Mesangial cell (primary cell): ENCODE measurements at places on chromosomes 5 and 9. TPM values are rescaled to one million over a fixed set of nuclear protein-coding genes. Genes with fewer than 3 reads are reported as not detected.

PCDHAC2 gene
- total RNA-seq = 0.25 and 0.65 TPM in 2 replicates

TMEM215 gene
- not detected in 2 replicates for total RNA-seq

IRX1 gene
- 0.81 and 5.6 TPM in 2 replicates for total RNA-seq

PCDHGA11 gene
- total RNA-seq = 5.4 and 10.4 TPM in 2 replicates

HEXB gene
- total RNA-seq = 116 and 196 TPM in 2 replicates

PCDHGB5 gene
- total RNA-seq = 10.6 and 15.8 TPM in 2 replicates

FSTL4 gene
- 0.38 TPM in 1 of 2 replicates, not detected in the other for total RNA-seq

TMEM8B gene
- total RNA-seq = 2.6 and 17.6 TPM in 2 replicates

PCAT7 gene
- 0.13 TPM in 1 of 2 replicates, not detected in the other for total RNA-seq

TBC1D13 gene
- total RNA-seq = 13.7 and 18.9 TPM in 2 replicates

RAPGEF1 gene
- total RNA-seq = 29.0 and 37.9 TPM in 2 replicates

PCDHGA8 gene
- under 0.01 and 0.89 TPM in 2 replicates for total RNA-seq

SLC46A2 gene
- not detected in 2 replicates for total RNA-seq

SVEP1 gene
- total RNA-seq = 0.16 and 0.38 TPM in 2 replicates

SH3GL2 gene
- 0.33 and 0.63 TPM in 2 replicates for total RNA-seq

TLX3 gene
- total RNA-seq = not detected in 2 replicates

SLCO6A1 gene
- total RNA-seq = not detected in 2 replicates

MAPK9 gene
- 14.1 and 19.4 TPM in 2 replicates for total RNA-seq

SHISAL2B gene
- total RNA-seq = not detected in 2 replicates

C5orf52 gene
- not detected in 2 replicates for total RNA-seq

PPP2R2B gene
- 6.7 and 11.5 TPM in 2 replicates for total RNA-seq

FAM200C gene
- total RNA-seq = 1.5 and 2.1 TPM in 2 replicates

STKLD1 gene
- 0.49 and 1.3 TPM in 2 replicates for total RNA-seq

HTR4 gene
- not detected in 2 replicates for total RNA-seq

CD274 gene
- 1.0 and 12.1 TPM in 2 replicates for total RNA-seq

GPR151 gene
- total RNA-seq = not detected in 2 replicates

ENTPD2 gene
- total RNA-seq = not detected in 2 replicates

PCDHAC1 gene
- under 0.01 TPM in 1 of 2 replicates, not detected in the other for total RNA-seq

TNFSF15 gene
- total RNA-seq = 0.16 and 0.25 TPM in 2 replicates

CNTNAP3 gene
- total RNA-seq = 13.5 and 23.5 TPM in 2 replicates

SOX30 gene
- total RNA-seq = 0.33 and 0.51 TPM in 2 replicates

SHC3 gene
- total RNA-seq = 7.2 and 9.1 TPM in 2 replicates

RHOBTB3 gene
- 57.8 and 107 TPM in 2 replicates for total RNA-seq

PCDHB16 gene
- total RNA-seq = 0.16 and 0.63 TPM in 2 replicates

ACOT12 gene
- not detected in 2 replicates for total RNA-seq

GLRA1 gene
- total RNA-seq = not detected in 2 replicates

ARID3C gene
- 0.51 TPM in 1 of 2 replicates, not detected in the other for total RNA-seq
